ENCODE measurements at places on chromosomes 11 and 22.

GRCh38 chr22:33030923-33031525 is 27.2 kb downstream of the SYN3 start:
- H3K4me1 ChIP-seq, result peaks cover 6% of the 10 kb centered on the region
- H3K27ac ChIP-seq, result no peak overlapping the region
- DNase-seq, result no peak
- H3K27me3 ChIP-seq, result no peaks in the 10 kb centered on the region
- peaks cover 22% of the 10 kb centered on the region for H3K36me3 ChIP-seq
- H3K4me3 ChIP-seq, result no peak overlapping the region

- H3K36me3 ChIP-seq, result no peaks in the 10 kb centered on the region
- no peak overlapping the region for H3K4me3 ChIP-seq
- peaks cover 10% of the 10 kb centered on the region for H3K4me1 ChIP-seq
- peak; percentile 62 for DNase-seq
- no peaks in the 10 kb centered on the region for H3K27me3 ChIP-seq
Measured at GRCh38 chr11:44977493-44977984, 26.9 kb upstream of the TP53I11 start.

- H3K27me3 ChIP-seq, result no peaks in the 10 kb centered on the region
- H3K36me3 ChIP-seq, result no peaks in the 10 kb centered on the region
- no peak for DNase-seq
- no peak overlapping the region for H3K4me3 ChIP-seq
Measured at GRCh38 chr11:103434073-103434411, 324.8 kb downstream of the DYNC2H1 start.

DNA sequence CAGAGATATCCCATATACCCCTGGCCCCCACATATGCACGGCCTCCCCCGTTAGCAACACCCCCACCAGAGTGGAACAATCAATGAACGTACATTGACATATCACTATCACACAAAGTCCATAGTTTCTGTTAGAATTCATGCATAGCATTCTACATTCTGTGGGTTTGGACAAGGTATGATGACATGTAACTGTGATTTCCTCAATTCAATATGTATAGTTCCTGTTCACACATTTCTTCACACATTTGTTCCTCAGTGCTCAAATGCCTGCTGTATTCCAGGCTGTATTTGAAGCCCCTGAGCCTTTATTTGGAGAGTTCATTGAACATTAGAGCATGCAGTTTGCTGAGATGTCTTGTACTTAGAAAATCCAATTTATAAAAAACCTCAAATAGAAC is 69.9 kb downstream of the PTPRJ start:
- DNase-seq, result no peak
- no peak overlapping the region for H3K27ac ChIP-seq
- peaks cover 9% of the 10 kb centered on the region for H3K4me1 ChIP-seq
- no peaks in the 10 kb centered on the region for H3K27me3 ChIP-seq
- H3K36me3 ChIP-seq, result no peaks in the 10 kb centered on the region

DNA sequence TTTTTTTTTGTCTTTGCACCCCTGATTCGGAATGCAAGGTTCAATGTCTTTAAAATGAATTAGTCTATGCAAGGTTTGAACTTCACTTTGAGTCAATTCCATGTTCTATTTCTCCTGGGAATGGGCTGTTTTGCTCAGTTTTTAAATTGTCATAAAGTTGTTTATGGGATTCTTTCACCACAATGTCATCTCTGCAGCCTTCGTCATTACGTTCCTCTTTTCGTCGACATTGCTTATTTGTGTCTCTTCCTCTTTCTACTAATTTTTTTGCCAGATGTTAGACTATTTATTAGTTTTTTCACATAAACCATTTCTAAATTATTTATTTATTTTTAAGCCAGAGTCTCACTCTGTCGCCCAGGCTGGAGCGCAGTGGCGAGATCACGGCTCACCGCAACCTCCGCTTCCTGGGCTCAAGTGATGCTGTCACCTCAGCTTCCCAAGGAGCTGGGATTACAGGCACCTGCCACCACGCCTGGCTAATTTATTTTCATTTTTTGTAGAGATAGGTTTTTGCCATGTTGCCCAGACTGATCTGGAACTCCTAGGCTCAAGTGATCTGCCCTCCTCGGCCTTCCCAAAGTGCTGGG is 7.1 kb upstream of the TNNT3 start:
- H3K4me3 ChIP-seq, result no peak overlapping the region
- DNase-seq, result no peak
- no peak overlapping the region for H3K27ac ChIP-seq
- no peaks in the 10 kb centered on the region for H3K27me3 ChIP-seq
- no peaks in the 10 kb centered on the region for H3K36me3 ChIP-seq

DNA sequence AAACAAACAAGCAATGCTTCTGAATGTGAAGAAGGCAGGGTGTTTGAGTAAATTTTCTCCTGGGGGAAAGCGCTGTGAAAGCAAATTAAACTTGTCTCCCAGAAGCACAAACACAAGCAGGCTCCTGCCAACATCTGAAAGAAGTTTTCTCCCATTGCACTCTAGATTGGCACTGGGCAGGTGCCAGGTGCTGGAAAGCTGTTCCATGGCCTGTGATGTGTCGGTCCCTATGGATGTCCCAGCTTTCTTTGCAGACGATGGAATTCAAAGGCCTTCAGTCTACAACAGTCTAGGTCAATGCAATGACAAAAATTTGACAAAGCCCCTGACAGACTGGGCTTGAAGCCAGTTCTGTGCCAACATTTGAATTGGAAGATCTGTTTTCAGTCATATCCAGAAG is 246.1 kb upstream of the NARS2 start:
- H3K27me3 ChIP-seq, result no peaks in the 10 kb centered on the region
- no peaks in the 10 kb centered on the region for H3K4me1 ChIP-seq
- H3K27ac ChIP-seq, result no peak overlapping the region
- no peaks in the 10 kb centered on the region for H3K36me3 ChIP-seq
- DNase-seq, result no peak
- H3K4me3 ChIP-seq, result no peak overlapping the region

- no peaks in the 10 kb centered on the region for H3K4me1 ChIP-seq
- no peak for DNase-seq
- H3K4me3 ChIP-seq, result no peak overlapping the region
- H3K27me3 ChIP-seq, result no peaks in the 10 kb centered on the region
- no peak overlapping the region for H3K27ac ChIP-seq
Measured at GRCh38 chr11:80365076-80365725, 924.4 kb upstream of the TENM4 start.

GRCh38 chr11:746289-747157 is 741 bp upstream of the TALDO1 start:
- H3K27me3 ChIP-seq, result no peaks in the 10 kb centered on the region
- DNase-seq, result peak; percentile 65
- peaks cover 5% of the 10 kb centered on the region for H3K36me3 ChIP-seq
- no peaks in the 10 kb centered on the region for H3K4me1 ChIP-seq
- peak overlapping the region; percentile 92 for H3K4me3 ChIP-seq

- DNase-seq, result no peak
- H3K27ac ChIP-seq, result no peak overlapping the region
- peaks cover 57% of the 10 kb centered on the region for H3K36me3 ChIP-seq
- H3K4me3 ChIP-seq, result peak overlapping the region; percentile 87
Measured at GRCh38 chr22:49826603-49827270, 936 bp downstream of the BRD1 start.

GRCh38 chr22:46373921-46374662 is 38.6 kb downstream of the TRMU start:
- no peaks in the 10 kb centered on the region for H3K27me3 ChIP-seq
- H3K36me3 ChIP-seq, result peaks cover 27% of the 10 kb centered on the region
- H3K27ac ChIP-seq, result no peak overlapping the region
- no peak for DNase-seq
- H3K4me1 ChIP-seq, result peaks cover 6% of the 10 kb centered on the region

- peaks cover 10% of the 10 kb centered on the region for H3K4me1 ChIP-seq
- no peaks in the 10 kb centered on the region for H3K36me3 ChIP-seq
- no peak overlapping the region for H3K27ac ChIP-seq
- DNase-seq, result no peak
- H3K4me3 ChIP-seq, result no peak overlapping the region
- H3K27me3 ChIP-seq, result no peaks in the 10 kb centered on the region
Measured at GRCh38 chr22:44543362-44543761, 45.3 kb upstream of the RTL6 start.

DNA sequence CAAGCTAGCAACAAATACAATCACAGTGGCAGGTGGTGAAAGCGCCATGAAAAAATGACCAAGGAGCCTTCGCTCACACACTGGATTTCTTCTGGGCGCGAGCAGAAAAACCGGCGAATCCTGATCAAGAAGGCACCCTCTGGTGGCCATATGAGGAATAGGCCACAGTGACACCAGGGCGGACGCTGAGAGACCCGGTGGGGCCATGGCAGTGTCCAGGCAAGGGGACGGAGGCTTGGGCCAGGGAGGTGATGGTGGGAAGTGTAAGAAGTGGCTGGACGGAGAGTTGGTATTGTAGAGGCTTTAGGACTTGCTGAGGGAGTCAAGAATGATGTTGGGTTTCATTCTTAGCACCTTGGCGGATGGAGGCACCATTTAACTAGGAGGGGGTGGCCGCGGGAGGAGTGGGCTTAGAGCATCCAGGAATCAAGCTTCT is 16.9 kb upstream of the RAC2 start:
- no peak overlapping the region for H3K4me3 ChIP-seq
- no peak overlapping the region for H3K27ac ChIP-seq
- H3K4me1 ChIP-seq, result 0 out of 2 replicates have a peak, but pooled peaks cover 5% of the 10 kb centered on the region
- H3K36me3 ChIP-seq, result peaks cover 12% of the 10 kb centered on the region
- DNase-seq, result peak; percentile 78

DNA sequence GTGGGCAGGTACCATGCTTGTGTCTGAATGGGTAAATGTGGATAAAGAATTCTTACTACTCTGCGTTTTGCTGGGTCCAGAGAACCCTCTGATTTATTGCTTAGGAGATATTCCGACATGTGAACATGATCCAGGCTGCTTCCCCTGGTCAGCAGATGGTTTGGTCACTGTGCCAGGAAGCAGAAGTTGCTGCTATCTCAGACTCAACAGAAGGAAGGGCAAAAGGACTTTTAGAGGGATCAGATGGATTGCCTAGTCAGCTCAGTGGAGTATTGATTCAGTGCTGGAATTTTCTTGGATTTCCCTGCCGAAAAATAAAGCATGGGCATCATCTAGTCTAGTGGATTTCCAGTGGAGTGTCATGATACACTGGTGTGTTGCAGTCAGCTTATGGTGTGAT is 440.1 kb downstream of the NTM start:
- H3K27me3 ChIP-seq, result no peaks in the 10 kb centered on the region
- peaks cover 4% of the 10 kb centered on the region for H3K4me1 ChIP-seq
- no peak for DNase-seq
- H3K36me3 ChIP-seq, result no peaks in the 10 kb centered on the region
- no peak overlapping the region for H3K27ac ChIP-seq
- no peak overlapping the region for H3K4me3 ChIP-seq

- H3K4me3 ChIP-seq, result no peak overlapping the region
- no peak overlapping the region for H3K27ac ChIP-seq
- H3K36me3 ChIP-seq, result 0 out of 2 replicates have a peak, but pooled peaks cover 5% of the 10 kb centered on the region
Measured at GRCh38 chr22:25134028-25134427, 65.6 kb upstream of the CRYBB3 start.

- peak overlapping the region; percentile 85 for H3K4me3 ChIP-seq
- peaks cover 6% of the 10 kb centered on the region for H3K36me3 ChIP-seq
- no peak for DNase-seq
- H3K27ac ChIP-seq, result no peak overlapping the region
- no peaks in the 10 kb centered on the region for H3K27me3 ChIP-seq
- H3K4me1 ChIP-seq, result no peaks in the 10 kb centered on the region
Measured at GRCh38 chr22:31496735-31497146, 405 bp downstream of the SFI1 start.

DNA sequence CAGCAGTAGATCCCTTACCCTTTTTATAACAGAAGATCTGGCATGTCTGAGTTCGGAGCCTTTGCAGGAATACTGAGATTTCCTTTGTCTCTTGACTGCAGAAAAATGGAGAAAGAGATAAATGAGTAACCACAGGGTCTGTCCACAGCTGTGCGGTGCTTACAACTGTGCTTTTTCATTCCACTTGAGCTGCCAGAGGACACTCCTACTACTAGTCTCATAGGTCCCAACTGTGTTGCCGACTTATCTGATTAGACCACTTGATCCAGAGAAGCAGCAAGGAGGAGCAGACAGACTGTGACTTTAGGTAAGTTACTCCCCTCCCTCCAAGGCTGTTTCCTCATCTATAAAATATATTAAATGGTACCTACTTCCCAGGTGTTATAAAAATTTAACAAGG is 17.5 kb downstream of the FAM227A start:
- no peak overlapping the region for H3K4me3 ChIP-seq
- H3K27me3 ChIP-seq, result no peaks in the 10 kb centered on the region
- no peaks in the 10 kb centered on the region for H3K4me1 ChIP-seq
- no peaks in the 10 kb centered on the region for H3K36me3 ChIP-seq
- DNase-seq, result no peak

DNA sequence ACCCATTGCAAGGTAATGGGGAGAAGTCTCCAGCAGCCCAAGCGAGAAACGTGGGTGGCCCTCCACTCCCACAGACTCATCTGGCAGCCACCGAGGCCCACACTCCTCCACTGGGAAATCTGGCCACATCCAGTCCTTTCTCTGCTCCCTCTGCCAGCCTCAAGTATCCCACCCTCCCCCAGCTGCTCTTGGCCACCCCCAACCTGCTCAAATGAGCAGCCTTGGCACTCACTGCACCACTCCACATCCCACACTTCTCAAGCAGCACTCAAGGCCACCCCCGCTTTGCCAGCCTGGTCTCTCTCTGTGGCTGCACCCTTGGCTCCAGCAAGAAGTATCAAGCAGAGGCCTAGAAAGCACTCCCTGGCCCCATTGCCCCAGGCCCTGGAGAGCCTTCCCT is 28.2 kb downstream of the SLC22A12 start:
- H3K27ac ChIP-seq, result no peak overlapping the region
- no peak overlapping the region for H3K4me3 ChIP-seq
- H3K4me1 ChIP-seq, result no peaks in the 10 kb centered on the region
- DNase-seq, result no peak

GRCh38 chr22:17098379-17098819 is 13.6 kb downstream of the IL17RA start:
- H3K36me3 ChIP-seq, result peaks cover 37% of the 10 kb centered on the region
- no peak for DNase-seq

GRCh38 chr11:20397281-20397680 is 9.8 kb downstream of the PRMT3 start:
- H3K27ac ChIP-seq, result no peak overlapping the region
- no peaks in the 10 kb centered on the region for H3K27me3 ChIP-seq
- H3K36me3 ChIP-seq, result peaks cover 29% of the 10 kb centered on the region
- H3K4me1 ChIP-seq, result no peaks in the 10 kb centered on the region

- H3K4me3 ChIP-seq, result no peak overlapping the region
- H3K27ac ChIP-seq, result no peak overlapping the region
- H3K36me3 ChIP-seq, result peaks cover 39% of the 10 kb centered on the region
Measured at GRCh38 chr11:72030472-72031045, 31.9 kb downstream of the IL18BP start.

GRCh38 chr11:15615398-15616096 is 500.8 kb downstream of the INSC start:
- DNase-seq, result no peak
- no peak overlapping the region for H3K27ac ChIP-seq
- H3K27me3 ChIP-seq, result no peaks in the 10 kb centered on the region
